ENCODE measurements at places on chromosomes 5 and 9.

- DNase-seq = no peak
Observed at GRCh38 chr5:88515881-88516819, 247.5 kb upstream of the TMEM161B start.

- DNase-seq = peak; percentile 42
Observed at GRCh38 chr5:21802869-21803490, 1050.2 kb downstream of the CDH12 start.

DNA sequence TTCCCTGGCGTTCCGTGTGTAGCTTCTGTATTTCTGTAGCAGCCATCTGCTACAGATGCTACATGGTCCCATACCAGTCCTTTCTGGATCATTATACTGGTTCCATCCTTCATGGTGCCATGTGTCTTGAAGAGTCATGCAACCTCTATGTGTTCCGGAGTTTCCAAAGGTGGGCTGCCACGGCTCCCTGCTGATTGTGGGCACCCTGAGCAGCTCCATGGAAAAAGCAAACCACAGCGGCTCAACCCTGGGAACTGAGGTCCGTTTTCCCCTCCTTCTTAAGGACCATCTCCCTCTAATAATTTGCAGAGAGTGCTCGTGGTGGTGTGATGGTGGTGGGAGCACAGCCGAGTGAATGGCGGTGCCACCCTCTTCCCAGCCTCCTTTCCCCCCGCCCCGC, 600.4 kb downstream of the CCDC171 start:
- DNase-seq = no peak

GRCh38 chr5:168434746-168435321, 51.4 kb upstream of the RARS1 start:
- DNase-seq = peak; percentile 19

- DNase-seq = peak; percentile 65
Observed at GRCh38 chr9:106697750-106698502, 165.0 kb upstream of the ZNF462 start.

- DNase-seq = no peak
Observed at GRCh38 chr9:92360083-92360482, 34.3 kb downstream of the CENPP start.

DNA sequence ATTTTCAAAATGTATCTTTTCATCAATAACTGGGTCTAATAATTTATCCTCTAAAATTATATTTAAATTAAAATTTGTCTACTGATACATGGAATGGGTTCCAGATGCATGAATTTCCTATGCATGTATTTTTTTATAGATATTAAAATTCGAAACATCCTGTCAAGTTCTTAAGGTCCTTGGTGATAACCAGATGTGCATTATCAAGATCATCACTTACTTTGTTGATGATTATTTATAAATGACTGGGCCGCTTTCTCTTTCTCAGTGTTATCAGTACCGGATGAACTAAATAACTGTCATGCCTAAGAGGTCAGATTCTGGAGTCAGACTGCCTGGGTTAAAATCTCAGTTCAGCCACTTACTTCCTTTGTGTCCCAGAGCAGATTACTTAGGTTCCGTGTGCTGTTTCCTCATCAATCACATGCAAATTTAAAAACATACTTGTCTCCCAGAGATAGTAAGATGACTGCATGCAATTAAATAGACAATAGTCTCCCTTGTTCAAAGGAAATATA, 124.3 kb downstream of the TEX10 start:
- DNase-seq = no peak

DNA sequence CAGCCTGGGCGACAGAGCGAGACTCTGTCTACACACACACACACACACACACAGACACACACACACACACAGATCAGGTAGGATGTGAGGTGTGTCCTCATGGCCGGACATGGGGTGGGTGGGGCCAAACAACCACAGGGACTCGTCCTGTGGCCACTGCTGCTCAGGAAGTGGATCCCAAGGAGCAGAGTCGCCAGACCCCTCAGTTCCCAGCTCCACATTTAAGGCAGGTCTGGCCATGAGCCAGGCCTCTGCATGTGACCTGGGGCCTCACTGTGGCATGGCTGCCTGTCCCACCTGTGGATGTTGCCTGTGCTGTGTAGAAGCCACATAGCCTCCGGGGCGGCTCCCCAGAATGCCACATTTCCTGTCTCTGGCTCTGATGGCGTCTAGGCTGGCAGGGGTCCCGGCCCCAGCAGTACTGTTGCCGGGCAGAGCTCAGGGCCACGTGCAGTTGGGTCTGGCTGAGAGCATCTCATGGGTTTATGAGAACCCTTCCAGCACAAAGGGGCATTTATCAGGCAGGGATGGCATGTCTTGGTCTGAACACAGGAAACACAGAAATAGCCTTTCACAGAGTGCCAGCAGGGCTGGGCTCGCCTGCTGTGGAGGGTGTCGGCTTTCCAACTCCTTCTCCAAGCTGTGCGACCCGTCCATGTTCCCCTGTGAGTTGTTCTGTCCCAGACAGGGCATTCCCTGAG, 9.9 kb upstream of the NINJ1 start:
- DNase-seq = peak; percentile 97

GRCh38 chr5:168699002-168699401, 119.8 kb upstream of the PANK3 start:
- peak; percentile 9 for DNase-seq

GRCh38 chr5:55331321-55331720, 23.5 kb downstream of the MTREX start:
- no peak for DNase-seq

DNA sequence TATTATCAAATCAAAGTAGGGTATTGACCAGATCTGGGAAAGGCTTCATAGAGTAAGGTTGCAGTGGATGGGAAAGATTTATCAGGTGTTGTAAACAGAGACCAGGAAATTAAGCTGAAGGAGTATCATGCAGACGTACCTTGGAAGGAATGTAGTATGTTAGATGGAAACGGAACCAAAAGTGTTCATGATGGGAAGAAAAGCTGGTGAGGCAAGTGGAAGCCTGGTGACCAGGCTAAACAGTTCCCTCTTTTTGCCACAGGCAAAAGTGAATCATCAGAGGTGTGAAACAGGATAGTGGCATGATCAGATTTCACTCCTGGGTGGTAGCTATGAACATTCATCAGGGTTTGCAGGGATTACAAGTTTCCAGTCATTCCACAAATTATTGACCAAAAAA, 780.1 kb upstream of the DMAC1 start:
- DNase-seq = no peak

DNA sequence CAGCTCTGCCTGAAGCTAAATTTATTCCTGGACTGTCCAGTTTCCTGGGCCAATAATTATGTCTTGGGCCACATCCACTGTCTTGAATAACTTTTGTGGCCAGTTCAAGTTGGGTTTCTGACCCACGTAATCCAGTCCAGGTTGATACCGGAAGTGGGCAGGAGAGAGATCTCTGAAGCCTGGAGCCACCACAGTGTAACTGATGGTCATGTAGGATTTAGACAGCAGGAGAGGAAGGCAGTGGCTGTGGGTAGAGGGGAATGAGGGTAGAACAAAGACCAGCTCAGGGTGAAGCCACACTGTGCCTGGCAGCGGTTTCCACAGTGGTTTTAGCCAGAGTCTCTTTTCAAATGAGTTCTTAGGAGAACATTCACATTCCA, 30.2 kb downstream of the SH3PXD2B start:
- DNase-seq = no peak

DNA sequence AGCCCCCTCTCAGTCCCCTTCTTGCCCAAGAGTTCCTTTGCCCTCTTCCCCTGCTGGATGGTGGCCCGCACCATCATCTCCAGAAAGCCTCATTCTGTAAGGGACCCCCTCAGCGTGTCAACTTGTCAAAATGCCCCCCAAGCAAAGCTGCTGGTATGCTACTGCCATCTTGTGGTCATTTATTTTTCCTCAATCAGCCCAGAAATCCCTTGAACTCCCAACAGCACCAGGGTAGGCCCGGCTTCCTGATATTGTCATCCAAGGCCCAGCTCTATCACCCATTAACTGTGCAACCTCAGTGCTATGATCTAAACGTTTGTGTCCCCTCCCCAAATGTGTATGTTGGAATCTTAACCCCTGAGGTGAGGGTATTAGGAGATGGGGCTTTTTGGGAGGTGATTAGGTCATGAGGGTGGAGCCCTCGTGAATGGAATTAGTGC, 53.2 kb upstream of the FBXW11 start:
- DNase-seq = no peak

- DNase-seq = peak; percentile 85
Observed at GRCh38 chr5:72366324-72366976, 46.3 kb downstream of the PTCD2 start.

- peak; percentile 50 for DNase-seq
Observed at GRCh38 chr9:123834889-123835562, 94.9 kb downstream of the DENND1A start.

GRCh38 chr5:68419637-68420452, 204.3 kb downstream of the PIK3R1 start:
- DNase-seq = no peak

DNA sequence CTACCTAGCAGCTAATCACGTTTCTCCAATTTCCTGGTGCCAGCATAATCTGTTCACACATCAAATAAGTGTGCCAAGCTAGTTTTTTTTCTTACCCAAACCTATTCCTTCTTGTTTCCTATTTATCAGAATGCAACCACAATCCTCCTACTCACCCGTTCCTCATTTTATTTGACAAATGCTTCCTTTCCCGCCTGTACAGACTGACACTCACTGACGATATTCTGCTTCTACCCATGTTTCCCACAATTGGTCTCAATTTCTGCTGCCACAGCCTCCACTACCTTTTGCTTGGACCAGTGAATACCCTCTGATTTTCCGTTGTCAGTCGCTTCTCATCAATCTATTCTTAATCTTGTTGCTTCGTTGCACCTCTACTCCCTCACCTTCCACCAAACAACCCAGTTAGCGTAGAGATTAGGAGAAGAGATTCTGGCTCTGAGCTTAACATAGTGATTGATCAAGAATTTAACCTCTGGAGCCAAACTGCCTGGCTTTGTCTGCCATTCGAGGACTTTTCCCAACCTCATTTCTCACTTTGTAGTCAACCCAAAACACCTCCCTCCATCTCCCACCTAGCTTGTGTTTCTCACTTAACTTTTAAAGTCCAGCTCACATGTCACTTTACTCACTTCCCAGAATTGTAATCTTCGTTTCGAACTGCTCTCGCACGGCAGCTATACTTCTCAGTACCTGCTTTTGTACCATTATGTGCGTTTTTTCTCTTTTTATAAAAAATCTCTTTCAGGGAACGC, 729 bp upstream of the TMEM38B start:
- DNase-seq = peak; percentile 23

- DNase-seq = no peak
Observed at GRCh38 chr5:55911784-55912653, 60.9 kb downstream of the IL31RA start.

DNA sequence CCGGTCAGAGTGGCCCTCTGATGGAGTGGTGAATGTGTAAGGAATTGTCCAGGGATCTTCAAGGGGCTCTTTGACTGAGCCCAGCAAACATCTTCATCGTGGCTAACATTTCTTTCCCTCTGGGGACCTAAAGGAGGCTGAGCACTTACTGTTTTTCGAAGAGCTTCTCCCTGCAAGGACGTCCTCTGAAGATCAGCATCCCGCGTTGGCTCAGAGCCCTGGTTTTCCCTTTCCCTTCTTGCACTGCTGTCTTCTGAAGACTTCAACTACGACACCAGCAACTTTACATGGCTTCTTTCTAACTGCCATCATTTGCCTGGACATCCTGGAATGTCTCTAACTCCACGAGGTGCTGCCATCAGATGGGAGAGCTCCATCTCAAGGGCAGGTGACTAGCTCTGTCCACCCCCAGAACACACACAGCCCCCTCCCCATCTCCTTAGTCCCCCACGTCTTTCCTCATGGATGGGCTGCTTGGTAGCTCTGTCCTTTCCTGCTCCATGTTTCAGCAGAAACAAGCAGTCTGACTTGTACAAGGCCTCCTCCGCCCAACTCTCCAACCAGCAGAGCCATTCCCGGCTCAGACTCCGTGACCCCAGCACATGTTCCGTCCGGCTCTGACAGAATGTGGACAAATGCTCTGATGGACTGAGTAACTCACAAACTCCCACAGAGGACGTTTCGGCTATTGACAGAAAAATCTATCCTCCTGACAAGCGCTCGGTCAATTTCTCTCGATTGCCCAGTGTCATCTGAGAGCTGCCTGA, 17.1 kb downstream of the SHB start:
- DNase-seq = no peak

GRCh38 chr9:137035937-137036336, 4.0 kb upstream of the FUT7 start:
- no peak for DNase-seq

GRCh38 chr5:12323637-12324229, 419.5 kb upstream of the CTNND2 start:
- no peak for DNase-seq

DNA sequence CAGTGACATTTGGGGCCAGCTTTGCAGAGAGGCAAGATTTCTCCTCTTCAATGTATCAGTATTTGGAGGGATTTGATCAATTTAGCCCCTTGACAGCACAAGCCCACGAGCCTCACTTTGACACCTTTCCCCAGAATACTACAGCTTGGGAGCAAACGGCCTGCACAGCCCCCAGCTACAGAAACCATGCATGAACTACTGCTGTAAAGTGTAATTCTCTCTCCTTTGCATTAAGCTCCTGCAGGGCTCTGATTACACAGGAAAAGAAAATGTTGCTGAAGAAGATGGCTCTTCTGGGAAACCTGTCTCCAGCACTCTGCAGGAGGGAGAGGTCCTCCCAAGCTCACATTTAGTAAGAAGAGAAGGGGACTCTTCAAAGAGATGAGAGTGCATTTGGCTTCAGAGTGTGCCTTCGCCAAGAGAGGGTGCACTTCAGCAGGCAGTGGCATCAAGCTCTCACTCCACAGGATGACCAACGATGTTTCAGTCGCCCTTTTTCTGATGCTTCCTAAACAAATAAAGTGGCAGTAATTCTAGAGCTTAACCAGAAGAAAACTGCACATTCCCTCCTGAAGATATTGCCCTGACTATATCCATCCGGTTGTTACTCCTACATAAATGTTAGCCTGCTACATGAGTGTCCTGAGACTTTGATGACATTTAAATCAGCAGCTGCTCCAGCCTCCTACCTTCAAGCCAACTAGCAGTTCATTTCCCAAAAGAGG, 272.2 kb downstream of the AUH start:
- peak; percentile 54 for DNase-seq

DNA sequence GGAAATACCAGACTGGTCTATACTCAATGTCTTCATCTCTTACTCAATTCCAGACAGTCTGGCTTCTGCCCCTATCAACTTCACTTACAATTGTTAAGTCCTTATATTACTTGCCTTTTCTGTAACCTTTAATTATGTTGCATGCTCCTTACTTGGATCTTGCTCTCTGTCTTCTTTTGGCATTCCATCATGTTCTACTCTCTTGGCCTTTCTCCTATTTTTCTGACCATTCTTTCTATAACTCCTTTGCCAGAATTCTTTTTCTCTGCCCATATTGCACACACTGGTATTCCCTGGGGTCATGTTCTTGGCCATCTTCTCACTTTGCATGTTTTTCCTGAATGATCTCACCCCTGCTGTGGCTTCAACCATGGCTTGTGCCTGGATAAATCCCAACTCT, 209.8 kb upstream of the ZNF462 start:
- no peak for DNase-seq

- no peak for DNase-seq
Observed at GRCh38 chr5:135556620-135557019, 20.9 kb upstream of the NEUROG1 start.

DNA sequence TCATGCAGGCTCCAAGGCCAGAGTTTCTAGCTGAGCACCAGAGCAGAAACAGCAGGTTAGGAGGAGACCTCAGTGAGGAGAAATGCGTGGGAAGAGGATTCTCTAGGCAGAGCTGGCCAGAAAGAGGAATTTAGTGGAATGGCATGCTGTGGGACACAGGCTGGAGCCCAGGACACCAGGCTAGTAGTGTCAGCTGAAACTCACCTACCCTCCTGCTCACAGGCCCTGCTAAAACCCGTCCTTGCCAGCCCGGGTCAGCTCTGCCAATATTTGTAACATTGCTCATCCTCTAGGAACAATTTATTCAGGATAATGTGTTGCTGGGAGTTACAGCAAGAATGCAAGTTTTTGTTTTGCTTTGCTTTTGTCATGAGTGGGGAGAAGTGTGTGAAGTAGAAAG, 40.2 kb upstream of the AGXT2 start:
- DNase-seq = no peak
